ENCODE measurements at places on chromosomes 4 and X.

DNA sequence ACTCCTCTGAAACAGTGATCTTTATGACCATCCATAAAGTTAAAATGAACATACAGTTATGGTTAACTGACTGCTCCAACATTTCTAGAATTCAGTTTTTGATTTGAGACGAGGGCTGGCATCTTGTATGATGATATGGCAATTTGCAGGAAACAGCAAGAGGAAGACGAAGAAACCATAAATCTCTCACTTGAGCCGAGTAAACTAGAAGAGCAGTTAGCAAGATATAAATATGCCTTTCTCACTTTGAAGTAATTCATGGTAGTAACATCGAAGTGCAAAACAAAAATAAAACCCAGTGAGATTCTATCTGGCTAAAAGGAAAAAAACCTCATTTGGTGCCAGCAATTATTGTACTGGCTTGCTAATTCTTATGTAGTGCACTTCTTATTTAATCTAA lies 139.0 kb upstream of the SPRY1 start:
- DNase-seq = no peak

DNA sequence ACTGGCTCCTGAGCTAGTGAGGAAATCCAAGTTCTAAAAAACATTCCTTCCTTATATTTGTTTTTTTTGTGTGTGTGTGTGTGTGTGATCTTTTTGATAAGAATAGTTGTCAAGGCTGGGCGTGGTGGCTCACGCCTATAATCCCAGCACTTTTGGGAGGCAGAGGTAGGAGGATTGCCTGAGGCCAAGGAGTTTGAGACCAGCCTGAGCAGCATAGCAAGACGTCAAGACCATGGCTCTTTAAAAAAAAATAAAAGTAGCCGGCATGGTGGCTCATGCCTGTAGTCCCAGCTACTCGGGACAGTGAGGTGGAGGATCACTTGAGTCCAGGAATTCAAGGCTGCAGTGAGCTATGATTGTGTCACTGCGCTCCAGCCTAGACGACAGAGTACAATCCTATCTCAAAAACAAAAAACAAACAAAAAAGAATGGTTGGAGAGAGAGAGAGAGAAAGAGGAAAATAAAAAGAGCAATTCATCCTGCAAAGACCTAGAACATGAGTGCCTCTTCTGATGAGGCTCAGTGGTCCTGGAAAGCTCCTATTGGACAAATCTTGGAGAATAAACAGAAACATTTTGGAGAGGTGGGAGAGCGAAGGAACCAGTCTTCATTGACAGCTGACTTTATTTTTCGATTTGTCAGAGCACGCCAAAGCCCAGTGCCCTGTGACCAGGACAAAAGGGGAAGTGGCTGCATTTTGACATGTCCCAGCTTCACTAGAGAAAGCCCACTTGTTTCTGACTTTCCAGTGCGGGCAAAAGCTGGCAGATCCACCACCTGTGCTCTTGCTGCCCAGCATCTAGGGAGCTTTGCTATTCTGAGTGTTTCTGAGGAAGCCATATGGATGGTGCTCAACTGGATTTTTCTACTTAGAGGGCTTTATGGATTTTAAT lies 244.7 kb downstream of the PALLD start:
- peak; percentile 93 for DNase-seq

- no peak for DNase-seq
Observed at GRCh38 chr4:43332052-43332425, 439.5 kb downstream of the GRXCR1 start.

DNA sequence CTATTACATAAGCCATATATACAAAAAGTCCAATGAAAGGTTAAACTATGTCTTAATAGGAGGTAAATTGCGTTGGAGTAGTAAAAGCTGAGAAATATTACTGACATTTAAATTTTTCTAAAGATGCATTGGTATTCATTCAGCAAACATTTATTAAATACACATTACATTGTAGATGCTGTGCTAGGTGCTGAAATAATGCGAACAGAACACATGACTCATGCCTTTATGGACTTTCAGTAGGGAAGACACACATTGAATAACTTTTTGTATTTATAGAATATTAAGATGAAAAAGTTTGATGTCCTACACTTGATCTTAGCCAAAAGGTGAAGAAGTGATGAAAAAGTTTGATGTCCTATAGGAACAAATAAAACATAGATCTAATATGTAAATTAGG lies 871.1 kb upstream of the SLIT2 start:
- no peak for DNase-seq

DNA sequence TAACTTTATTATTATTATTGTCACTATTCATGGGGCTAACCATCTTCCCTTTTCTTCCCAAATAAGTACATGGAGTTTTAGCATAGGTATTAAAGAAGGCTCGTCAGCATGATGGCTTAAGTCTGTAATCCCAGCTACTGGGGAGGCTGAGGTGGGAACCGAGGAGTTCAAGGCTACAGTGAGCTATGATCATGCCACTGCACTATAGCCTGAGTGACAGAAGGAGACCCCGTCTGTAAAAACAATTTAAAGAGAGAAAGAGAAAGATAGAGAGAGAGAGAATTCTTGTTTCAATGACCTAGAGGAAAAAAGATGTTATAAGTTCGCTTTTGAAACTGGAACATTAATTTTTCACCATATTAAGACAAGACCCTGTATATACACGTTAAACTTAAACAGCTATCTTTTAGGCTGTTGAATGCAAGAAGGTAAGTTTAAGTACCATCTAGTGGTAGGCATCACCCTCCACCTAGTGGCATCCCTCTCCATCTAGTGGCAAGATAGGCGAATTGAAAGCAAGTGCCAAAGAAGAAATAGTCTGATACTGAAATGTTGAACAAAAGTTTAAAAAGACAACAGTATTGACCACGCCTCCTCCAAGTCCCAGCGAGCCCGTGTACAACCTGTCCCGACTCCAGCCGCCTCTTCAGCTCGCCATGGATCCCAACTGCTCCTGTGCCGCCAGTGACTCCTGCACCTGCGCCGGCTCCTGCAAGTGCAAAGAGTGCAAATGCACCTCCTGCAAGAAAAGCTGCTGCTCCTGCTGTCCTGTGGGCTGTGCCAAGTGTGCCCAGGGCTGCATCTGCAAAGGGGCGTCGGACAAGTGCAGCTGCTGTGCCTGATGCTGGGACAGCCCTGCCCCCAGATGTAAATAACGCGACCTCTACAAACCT lies 26.0 kb upstream of the YTHDC1 start:
- DNase-seq = peak; percentile 66

DNA sequence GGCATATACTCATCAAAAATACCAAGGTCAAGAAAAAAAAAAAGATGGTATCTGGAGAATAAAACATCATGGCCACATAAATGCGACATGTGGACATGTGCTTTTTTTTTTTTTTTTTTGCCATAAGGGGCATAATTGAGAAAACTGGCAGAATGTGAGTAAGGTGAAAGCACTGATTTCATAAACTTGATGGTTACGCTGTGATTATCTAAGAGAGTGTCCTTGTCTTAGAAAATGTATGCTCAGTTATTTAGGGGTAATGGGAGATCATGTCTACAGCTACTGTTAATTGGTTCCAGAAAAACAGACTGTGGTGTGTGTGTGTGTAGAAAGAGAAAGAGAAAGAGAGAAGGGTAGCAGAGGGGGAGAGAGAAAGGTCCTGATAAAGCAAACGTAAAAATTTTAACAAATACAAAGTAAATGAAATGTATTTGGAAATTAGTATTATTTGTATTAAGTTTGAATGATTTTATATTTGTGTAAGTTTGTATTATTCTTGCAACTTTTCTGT lies 8.1 kb downstream of the DNAJB14 start:
- DNase-seq = no peak

DNA sequence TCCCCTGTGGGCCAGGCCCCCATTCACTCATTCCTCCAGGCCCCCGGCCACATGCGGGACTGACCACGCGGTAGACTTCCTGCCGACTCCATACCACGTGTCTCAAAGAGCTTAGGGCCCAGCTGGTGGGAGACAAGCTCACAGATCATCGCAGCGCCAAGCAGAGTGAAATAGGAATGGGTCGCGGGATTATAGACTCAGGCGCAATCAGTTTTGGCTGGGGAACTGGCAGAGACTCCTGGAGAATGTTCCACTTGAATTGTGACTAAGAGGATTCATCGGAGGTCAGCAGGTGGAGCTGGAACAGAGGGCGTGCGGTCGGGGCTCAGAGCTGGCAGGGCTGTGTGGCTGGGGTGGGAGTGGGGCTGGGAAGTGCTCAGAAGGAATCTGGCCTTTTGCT lies 15.6 kb downstream of the ATP2B3 start:
- no peak for DNase-seq

GRCh38 chrX:122739770-122740169 lies 444.3 kb upstream of the GRIA3 start:
- no peak for DNase-seq

DNA sequence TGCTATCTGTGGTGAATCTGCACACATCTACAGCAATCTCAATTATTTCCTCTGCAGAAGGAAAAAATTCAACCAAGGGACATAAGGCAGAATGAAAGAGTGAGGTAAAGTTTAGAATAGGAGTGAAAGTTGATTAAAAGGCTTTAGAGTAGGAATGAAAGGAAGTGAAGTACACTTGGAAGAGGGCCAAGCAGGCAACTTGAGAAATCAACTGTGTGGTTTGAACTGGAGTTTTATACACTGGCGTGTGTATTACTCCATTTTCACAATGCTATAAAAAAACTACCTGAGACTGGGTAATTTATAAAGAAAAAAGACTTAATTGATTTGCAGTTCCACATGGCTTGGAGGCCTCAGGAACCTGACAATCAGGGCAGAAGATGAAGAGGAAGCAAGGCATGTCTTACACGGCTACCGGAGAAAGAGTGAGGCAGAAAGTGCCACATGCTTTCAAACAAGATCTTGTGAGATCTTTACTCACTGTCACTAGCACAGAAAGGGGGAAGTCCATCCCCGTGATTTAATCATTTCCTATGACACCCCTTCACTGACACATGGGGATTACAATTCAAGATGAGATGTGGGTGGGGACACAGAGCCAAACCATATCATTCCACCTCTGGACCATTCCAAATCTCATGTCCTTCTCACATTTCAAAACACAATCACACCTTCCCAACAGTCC lies 234.8 kb downstream of the IL15 start:
- DNase-seq = peak; percentile 57

GRCh38 chr4:14771504-14772175 lies 230.6 kb upstream of the CPEB2 start:
- DNase-seq = no peak

DNA sequence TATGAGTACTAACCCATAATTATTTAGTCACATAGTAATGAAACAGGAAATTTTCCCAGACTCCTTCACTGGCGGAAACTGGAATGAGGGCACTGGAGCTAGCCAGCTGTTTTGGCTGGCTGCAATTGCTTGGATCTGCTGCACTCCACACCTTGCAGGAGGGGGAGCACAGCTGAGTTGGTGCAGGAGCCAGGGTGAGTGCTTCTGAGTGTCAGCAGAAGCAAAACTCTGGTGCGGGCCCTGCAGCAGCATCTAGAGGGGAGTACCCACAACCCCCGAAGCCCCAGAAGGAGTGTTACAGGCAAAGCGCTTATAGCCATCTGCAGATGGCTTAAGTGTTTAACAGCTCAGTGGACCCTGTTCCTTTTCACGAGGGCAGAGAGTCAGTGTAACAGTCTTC lies 96.1 kb downstream of the RPA4 start:
- no peak for DNase-seq

DNA sequence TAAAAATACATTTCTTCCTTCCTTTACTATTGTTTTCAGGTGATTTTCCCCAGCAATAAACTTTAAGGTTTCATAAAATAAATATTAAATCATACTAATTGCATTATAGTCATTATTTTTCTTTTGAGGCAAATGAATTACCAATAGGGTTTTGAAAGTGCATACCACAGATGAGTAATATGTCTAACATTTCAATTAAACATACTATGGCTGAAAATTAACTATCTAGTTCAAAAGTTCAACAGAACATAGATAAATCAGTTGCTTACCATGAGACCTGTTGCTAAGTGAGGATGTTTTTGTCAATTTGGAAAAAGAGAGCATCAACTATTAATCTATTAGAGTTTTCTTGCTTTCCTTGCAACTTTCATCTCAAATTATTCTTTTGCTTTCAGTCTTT lies 35.0 kb downstream of the NPY5R start:
- DNase-seq = no peak

GRCh38 chr4:180832073-180832472 lies 1411.1 kb upstream of the TENM3 start:
- DNase-seq = no peak

DNA sequence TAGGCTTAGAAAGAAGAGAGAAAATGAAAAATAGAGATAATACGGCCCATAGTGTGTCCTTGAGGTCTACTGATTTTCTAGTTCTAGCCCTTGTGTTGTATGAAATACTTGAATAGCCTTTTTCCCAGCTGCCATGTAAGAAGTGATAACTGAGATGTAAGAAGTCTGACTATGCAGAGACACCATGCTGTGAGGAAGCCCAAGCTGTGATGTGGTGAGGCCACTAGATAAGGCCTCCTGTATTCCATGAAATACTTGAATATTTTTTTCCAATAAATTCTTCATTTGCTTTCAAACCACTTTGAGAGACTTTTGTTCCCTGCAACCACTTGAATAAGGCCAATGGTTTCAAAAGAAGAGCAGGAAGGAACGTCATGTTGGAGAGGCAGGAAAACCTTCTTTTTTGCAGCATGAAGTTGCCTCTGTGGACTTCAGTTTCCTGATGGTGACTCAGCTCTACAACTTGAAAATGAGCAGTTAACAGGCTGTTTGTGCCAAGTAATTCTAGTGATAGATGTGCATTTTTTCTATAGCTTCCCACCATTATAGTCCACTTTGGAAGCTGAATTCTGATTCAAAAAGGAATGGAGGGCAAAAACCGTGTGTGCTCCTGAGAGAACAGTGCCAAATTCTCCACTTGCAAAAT lies 25.5 kb upstream of the FAM9C start:
- DNase-seq = no peak

DNA sequence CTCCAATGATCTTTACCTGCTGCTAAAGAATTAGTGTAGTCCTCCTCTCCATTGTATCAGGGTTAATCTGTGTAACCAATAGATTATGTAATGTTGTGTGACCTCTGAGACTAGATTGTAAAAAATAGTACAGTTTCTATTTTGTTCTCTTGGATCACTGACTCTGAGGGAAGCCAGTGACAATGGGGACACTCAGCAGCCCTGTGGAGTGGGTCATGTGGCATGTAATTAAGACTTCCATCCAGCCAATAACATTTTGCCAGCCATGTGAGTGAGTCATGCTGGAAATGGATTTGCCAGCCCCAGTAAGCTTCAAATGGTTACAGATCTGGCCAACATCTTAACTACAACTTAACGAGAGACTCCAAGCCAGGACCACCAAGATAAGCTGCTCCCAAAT lies 332.3 kb downstream of the PTTG2 start:
- DNase-seq = no peak

GRCh38 chr4:122688529-122689140 lies 43.9 kb upstream of the BBS12 start:
- DNase-seq = no peak

GRCh38 chrX:3299636-3300035 lies 46.8 kb downstream of the MXRA5 start:
- no peak for DNase-seq
